ENCODE measurements at places on chromosomes 4 and X.

DNA sequence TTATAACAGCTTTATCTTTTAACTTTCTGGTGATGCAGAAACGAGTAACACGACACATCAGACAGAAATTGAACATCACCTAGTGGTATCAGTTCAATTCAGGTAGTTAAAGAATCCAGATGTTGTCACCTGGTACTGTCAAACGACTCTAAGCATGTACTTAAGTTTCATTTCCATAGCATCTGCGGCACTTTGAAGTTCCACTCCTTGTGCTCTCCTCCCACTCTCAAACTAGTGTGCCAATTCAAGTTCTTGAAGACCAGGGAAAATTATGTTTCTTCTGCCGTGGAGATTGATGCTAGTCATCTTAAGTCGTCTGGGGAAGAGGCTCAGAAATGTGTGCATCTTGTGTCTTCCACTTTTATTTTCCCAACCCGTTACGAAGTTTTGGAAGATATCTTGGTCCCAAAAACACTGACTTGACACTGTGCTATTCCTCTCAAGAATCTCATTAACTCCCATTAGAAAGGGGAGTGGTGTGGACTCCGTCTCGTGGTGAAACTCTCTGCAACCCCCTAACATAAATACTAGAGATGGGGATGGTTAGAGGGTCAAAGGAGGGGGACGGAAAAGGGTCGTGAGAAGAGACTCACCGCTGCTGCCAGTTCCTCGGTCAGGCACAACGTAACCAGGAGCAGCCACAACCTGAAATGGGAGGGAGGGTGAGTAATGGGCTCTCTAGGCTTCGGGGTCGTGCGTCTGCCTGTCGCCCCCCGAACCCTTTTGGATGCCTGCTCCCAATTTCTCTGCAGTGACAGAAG is 693 bp downstream of the COL4A6 start:
- DNase-seq, result no peak

DNA sequence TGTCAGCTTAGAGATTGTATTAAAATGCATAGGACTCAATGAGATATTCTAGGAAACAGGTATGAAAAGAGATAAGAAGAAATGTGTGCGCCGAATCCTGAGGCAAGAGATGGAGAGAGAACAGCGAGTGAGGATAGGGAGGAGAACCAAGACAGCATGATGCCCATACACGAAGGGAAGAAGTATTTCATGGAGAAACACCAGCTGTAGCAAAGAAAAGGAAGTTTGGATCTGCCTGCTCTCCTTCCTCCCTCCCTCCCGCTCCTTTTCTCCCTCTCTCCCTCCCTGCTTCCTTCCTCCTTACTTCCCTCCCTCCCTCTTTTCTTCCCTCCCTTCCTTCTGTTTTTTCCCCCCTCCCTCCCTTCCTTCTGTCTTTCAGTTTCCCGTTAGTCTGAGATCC is 318.6 kb upstream of the TAPT1 start:
- no peak for DNase-seq

DNA sequence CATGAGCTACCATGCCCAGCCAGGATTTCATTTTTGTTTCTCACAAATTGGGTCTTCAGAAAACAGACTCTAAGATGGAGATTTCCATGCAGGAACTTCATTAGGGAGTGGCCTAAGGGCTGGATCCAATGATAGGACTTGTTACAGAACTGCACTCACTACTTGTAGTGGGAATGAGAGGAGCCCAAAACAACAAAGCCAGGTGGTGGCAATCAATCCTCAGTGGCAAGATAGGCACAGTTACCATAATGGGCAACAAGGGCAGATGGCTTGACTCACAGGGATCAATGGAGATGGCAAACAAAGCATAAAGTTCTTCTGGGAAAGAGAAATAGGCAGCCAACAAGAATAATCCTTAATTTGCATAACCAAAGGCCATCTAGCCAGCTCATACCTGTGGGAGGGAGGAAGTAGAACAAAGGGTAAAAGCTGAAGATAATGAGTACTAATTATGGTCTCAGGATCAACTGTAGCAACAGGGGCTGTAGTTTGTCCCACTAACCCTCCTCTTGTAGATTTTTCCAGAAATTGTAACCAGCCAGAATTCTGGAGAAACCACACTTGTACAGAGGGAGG is 72.8 kb upstream of the MAPK10 start:
- DNase-seq, result no peak

- no peak for DNase-seq
Measured at GRCh38 chr4:88775529-88775928, 77.9 kb upstream of the NAP1L5 start.

GRCh38 chrX:10677490-10677889 is 57.1 kb upstream of the MID1 start:
- no peak for DNase-seq

- DNase-seq, result no peak
Measured at GRCh38 chrX:30876367-30876766, 12.7 kb downstream of the TAB3 start.

DNA sequence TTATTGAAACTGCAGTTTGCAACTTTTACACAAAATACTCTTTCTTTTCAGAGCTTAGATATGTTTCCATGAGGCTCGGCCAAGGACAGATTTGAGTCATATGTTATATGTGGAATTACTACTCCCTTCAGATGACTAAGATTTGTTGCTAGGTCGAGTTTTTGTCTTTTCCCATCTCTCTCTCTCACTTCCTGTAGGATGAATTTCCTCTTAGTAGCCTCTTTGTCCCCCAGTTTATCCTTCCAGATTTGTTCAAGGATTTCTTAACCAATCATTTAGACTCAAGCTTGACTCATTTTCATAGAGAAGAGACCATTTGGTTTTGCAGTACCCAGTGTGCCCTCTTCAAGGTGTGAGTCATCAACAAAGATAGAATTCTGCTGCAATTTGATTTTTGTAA is 209.2 kb downstream of the GLUD2 start:
- DNase-seq, result no peak

DNA sequence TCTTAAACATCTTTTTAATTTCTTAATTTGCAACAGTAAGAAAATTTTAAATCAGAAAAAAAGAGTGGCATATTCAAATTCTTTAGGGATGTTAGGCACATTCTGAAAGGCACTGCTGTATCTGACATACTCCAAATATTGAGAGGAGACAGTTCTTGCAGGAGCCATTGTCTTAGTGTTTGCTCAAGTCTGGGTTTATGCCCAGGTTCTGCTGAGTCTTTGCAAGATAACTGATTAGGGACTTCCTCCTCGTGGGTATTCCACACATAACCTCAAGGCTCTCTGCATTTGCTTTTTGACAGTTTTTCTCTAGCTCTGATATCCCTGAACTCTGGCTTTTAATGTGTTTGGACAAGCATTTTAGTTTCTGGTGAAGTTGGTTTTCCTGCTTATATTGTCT is 52.6 kb downstream of the RPS3A start:
- DNase-seq, result no peak

DNA sequence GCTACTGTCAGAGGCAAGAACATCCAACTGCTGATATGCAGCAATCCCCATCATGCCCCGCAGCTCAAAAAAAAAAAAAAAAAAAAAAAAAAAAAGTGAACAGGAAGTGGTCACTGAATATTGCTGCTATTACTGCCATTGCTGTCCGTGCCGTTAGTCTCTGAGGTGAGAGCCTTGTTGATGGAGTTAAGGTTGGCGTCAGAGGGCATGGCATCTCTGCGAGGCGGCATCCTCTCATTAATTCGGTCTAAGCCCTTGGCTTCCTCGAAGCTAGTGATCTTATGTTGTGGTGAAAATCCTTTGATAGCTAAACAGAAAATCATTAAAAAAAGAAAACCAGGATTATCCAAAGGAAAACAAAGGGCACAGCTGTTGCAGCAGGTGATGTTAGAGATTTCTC is 321.6 kb downstream of the PPP3CA start:
- no peak for DNase-seq

GRCh38 chr4:109803924-109804571 is 2.2 kb upstream of the CFI start:
- no peak for DNase-seq

DNA sequence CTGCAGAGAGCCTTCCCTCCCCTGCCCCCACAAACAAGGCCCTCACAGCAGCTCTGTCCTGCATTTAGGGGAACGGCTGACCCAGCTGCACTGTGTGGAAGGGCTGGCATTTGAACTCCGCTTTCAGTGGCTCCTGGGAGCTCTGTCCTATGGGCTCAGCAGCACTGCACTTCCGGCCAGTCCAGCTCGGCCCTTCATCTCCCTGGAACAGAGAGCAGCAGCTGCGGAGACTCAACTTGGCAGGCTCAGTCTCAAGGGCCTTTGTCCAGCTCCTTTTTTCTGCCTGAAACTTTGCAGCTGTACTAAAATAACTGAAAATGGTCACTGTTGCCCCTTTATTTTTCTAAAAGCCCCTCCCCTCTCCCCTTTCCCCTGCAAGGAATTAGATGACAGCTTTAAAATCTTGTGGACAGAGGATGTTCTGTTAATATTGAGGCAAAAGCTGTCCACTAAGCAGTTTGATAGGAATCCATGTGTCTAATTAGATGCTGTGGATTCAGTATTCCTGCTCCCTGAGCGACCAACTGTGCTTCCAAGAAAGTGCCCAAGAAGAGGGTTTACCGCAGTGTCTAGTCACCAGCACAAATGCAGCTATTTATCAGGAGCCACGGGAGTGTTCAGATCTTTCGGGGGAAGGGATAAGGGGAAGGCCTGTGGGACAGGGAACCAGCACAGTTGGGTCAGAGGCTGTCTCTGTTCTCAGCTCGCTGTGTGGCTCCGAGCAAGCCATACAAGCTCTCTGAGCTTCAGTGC is 133.1 kb downstream of the AFAP1 start:
- DNase-seq, result no peak

DNA sequence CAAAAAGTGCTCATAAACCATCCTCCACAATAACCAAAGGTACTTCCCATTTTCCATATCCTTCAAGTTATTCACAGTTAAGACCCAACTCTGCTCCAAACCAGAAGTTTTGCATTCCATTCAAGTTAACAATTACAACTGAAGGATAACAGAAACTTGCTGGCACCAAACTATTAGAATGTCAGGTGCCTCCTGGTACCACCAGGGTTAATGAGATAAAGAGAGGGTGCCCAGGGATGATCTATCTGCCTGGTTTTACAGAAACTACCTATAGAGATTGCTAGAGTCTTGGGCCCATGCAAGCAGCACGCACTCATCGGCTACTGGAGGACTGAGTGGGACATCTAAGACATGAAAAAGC is 114.6 kb downstream of the RBM47 start:
- DNase-seq, result no peak

DNA sequence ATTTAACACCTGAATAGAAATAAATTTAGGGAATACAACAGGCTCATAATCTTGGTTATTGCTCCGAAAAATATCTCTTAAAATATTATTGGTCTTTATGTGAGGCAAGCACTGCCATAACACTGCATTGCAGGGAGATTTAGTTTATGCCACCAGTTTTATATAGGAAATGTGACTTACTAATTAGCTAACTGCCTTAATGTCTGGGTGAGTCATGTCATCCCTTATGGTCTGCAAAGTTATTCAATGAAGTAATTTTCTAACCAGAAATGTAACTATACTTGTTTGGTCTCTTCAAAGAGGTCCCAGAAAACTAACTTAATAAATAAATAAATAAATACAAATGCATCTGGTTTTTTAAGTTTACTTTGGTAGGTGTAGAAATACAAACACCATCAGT is 597.2 kb downstream of the GALNTL6 start:
- no peak for DNase-seq

- DNase-seq, result no peak
Measured at GRCh38 chrX:118550792-118551191, 55.2 kb downstream of the DOCK11 start.

- DNase-seq, result no peak
Measured at GRCh38 chr4:146029147-146029546, 90.5 kb upstream of the ZNF827 start.

DNA sequence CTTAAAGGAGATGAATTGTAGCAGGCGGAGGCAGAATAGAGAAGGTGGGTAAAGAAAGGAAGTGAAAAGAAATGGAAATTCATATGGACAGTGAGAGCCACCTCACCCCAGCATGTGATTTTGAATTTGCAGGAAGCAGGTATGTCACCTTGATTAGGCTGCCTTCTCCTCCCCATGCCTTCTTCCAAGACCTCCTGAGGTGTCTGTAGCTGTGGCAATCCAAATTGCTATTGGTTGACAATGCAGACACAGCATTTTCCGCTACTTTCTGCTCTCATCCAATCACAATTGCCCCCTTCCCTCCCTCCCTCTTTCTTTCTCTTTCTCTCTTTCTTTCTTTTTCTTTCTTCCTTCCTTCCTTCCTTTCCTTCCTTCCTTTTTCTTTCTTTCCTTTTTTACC is 38.5 kb downstream of the RAB33B start:
- DNase-seq, result no peak

- no peak for DNase-seq
Measured at GRCh38 chrX:16654093-16654492, 4.1 kb downstream of the S100G start.

Data from stimulated activated CD4-positive, alpha-beta T cell treated with anti-CD3 and anti-CD28 coated beads, Interleukin-1b, Interleukin-23, amount 100 ng/mL, for 1 hour (primary cell).